ENCODE measurements at places on chromosomes 2 and 18.

GRCh38 chr2:180505203-180505602 is 475.2 kb upstream of the UBE2E3 start:
- no peak for DNase-seq

DNA sequence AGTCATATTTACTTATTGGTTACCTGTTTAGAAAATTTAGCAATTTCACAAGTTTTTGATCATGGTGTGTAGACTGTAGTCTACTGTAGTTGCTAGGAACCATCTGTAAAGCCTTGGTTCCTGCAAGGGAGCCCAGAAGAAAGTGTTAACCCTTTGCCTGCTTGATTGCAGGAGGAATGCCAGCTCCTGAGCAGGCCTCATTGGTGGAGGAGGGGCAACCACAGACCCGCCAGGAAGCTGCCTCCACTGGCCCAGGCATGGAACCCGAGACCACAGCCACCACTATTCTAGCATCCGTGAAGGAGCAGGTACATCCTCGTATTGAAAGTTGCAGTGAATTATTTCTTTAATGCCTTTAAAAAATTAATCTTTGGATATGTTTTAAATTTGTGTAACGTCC is 76.3 kb downstream of the PKP4 start:
- no peak for DNase-seq

DNA sequence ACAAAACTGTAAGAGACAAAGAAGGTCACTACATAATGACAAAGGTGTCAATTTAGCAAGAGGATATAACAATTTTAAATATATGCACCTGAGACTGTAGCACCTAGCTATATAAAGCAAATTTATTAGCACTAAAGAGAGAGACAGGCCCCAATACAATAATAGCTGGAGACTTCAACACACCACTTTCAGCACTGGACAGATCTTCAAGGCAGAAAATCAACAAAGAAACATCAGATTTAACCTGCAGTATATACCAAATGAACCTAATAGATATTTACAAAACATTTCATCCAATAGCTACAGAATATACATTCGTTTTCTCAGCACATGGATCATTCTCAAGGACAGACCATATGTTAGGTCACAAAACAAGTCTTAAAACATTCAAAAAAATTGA is 14.7 kb downstream of the MC2R start:
- no peak for DNase-seq

- DNase-seq: no peak
Measured at GRCh38 chr2:218871345-218872302, 9.0 kb upstream of the WNT10A start.

- DNase-seq: no peak
Measured at GRCh38 chr2:132656266-132656975, 13.6 kb downstream of the LYPD1 start.

- DNase-seq: no peak
Measured at GRCh38 chr2:211401328-211401727, 844.9 kb downstream of the CPS1 start.

GRCh38 chr2:241118737-241119505 is 16.8 kb upstream of the MTERF4 start:
- DNase-seq: no peak

- DNase-seq: no peak
Measured at GRCh38 chr2:17918789-17919188, 40.3 kb downstream of the KCNS3 start.

- no peak for DNase-seq
Measured at GRCh38 chr2:237244976-237245646, 159.4 kb downstream of the COPS8 start.

DNA sequence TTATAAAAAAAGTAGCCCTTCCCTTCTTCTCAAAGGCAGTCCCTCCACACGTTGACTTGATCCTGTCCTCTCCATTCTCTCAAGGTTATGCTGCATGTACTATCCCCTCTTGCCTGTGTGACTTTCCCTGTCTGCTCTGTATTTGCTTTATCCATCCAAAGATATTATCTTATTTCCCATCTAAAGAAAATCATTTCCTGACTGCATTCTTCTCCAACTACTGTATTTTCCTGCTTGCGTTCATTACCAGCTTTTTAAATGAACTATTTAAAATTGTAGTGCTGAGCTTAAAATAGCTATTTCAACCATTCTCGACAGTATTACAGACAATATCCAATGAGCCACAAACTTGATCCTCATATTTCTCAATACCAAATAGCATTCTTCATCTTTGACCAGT is 716.0 kb upstream of the REG3G start:
- DNase-seq: no peak
